ENCODE measurements at places on chromosomes 16 and 17.
A peak's percentile ranks its signal among the peaks of the same experiment; 100 is the strongest.

DNA sequence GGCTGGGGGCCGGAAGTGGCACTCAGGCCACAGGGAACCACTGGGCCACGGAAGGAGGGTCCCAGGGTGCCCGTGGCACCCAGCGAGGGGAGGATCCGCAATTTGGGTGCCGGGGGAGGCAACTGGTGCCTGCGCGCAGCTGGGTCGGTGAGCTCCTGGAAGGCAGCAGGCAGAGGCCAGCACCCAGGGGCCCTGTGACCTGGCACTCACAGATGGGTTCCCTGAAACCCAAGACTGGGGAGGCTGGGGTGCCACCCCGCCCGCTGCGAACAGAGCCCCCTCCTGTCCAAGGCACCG lies 663 bp downstream of the SSTR5 start:
- DNase-seq, result no peak

DNA sequence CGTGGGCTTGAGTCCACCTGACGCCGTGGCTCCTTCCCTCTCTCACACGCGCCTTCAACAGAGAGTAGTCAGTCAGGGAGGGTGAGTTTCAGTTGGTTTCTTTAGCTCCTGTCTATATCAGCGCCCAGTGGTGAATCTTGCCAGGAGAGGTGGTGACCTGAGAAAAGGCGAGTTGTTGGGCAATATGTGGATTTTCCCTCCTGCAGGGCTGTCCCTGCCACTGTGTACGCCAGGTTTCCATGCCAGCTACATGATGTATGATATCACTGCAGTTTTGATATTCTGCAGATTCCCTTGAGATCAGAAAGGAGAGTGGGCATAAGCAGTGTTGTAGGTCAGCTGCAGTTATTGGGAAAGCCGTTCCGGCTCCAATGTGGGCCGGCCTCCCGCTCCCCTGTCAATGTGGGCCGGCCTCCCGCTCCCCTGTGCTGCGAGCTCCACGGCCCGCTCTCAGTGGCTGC lies 31.4 kb downstream of the BANP start:
- no peak for DNase-seq

DNA sequence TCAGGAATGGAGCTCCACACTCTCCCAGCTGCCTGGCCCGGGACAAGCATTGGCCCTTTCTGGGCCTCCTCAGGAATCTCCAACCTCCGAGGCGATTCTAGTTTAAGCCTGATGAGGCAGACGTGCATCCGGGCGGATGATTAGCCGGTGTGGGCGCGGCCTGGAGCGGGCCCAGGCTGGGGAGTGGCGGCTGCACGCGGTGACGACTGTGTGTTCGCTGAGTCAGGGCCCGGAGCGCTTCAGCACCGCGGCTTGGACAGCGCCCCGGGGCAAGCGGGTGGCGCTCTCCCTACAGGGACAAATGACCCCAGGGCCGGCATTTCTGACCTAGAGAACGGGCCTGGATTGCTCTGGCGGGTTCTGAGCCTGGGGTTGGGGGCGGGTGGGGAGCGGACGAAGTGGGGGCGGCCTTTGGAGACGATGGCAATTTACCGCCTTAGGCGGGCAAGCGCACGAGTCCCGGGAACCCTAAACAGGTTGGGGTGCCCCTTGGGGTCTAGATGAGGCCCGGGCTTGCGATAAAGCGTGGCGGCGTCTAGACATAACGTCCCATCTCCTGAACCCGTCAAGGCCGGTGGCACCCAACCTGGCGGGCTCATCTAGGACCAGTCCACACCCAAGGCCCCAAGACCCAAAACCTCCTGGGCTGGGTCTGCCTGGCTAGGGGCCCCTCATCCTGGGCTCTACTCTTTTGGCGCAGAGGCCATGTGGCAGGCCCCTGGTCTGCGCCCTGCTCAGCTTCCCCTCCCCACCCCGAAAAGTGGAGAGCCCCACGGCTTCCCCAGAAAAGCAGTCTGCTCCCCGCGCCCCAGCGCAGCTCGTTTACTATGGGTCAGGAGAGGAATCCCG lies 22.3 kb upstream of the ZNHIT3 start:
- DNase-seq, result peak; percentile 72

GRCh38 chr17:50210240-50211225 lies 9.1 kb upstream of the COL1A1 start:
- peak; percentile 99 for DNase-seq

DNA sequence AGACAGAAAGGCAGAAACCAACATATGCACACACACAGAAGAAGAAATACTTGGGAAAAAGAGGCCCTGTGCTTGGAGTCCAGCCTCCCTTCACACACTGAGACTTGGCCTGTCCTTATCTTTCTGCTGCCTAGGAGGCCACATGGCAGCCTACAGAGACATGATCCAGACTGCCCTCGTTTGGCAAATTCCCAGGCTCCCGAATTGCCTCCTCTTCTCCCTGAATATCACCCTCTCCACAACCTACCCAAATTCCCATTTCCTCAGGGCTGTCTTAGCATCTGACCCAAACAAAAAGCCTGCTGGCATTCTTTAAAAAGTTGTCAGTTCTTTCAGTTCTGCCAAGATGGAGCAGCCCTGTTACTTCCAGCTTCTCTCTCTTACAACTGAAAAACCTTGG lies 59.8 kb downstream of the DNAH17 start:
- DNase-seq, result no peak

DNA sequence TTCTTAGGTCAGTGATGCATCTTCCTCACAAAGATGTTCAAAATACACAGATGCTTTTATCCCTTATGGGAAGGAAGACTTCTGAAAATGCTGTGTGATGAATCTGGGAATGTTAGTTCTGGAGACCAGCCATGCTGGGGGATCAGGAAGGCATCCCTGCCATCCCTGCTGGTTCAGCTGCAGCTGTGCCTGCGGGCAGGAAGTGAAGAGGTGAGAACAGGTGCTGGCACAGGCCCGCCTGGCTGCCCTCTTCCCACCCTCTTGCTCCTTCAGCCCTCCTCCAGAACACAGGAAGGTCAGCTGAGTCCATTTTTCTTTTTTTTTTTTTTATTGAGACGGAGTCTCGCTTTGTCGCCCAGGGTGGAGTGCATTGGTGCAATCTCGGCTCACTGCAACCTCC lies 15.2 kb downstream of the RAB11FIP3 start:
- DNase-seq, result no peak

DNA sequence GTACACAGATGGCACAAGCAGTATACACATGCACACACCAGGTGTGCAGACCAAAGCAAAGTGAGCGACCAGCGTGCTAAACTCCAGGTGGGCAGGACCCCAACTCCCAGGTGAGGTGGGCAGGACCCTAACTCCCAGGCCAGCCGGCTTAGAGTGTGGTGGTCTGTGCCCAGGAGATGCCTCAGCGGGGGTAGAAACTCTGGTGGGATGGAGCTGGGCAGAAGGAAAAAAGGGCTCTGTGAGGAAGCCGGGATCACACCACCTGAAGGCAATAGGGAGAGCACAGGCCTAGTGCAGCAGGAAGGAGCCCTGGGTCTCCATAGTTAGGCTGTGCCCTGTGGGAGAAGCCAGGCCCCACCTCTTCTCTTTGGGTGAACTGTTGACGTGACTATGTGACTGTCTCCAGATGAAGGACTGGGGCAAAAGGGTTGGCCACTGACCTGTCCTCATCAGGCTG lies 1.6 kb upstream of the FOXJ1 start:
- no peak for DNase-seq

DNA sequence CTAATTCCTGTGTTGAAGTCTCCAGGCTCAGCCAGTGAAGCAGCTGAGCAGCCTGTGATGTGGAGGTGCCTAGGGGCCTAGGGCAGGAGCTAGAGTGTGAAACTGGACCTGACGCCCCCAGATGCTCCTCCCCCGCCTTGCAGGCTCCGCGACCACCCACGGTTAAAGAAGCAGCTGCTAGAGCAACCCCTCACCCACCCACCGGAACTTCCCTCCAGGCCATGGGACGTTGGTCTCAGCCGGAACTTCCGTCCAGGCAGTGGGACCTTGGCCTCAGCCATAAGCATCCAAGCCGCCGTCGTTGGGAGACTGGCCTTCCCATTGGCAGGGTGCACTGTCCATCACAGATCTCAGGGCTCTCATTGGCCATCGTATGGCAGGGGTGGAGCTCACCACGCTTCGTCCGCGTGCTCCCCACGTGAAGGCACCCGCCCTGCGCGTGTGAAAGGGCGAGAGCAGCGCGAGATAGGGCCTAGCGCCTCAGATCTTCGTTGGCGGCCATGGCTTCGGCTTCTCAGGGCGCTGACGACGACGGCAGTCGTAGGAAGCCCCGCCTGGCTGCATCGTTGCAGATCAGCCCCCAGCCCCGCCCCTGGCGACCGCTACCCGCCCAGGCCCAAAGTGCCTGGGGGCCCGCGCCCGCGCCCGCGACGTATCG lies at the start of gene ADAD2:
TSS of gene ADAD2 (plus strand) at position 427 of the 658 bp plus-strand sequence. CDS start at position 501, 74 bp downstream.
- no peak for DNase-seq

DNA sequence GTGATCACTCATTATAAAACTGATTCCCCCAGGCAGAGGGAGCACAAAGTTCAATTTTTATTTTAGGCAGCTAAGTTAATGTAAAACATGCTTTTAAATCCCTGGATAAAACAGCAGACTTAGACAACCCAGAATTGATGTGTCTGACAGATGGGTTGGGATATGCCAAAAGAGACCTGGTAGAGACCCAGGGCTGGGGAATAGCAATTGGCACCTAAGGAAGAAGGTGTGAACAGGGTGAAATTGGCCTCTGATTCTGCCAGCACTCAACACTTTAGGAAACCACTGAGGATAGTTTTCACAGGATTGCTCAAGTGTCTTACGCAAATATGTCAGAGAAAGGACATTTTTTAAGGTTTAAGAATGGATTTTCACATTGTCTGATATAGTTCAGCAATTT lies 938.2 kb upstream of the CDH8 start:
- DNase-seq, result no peak

DNA sequence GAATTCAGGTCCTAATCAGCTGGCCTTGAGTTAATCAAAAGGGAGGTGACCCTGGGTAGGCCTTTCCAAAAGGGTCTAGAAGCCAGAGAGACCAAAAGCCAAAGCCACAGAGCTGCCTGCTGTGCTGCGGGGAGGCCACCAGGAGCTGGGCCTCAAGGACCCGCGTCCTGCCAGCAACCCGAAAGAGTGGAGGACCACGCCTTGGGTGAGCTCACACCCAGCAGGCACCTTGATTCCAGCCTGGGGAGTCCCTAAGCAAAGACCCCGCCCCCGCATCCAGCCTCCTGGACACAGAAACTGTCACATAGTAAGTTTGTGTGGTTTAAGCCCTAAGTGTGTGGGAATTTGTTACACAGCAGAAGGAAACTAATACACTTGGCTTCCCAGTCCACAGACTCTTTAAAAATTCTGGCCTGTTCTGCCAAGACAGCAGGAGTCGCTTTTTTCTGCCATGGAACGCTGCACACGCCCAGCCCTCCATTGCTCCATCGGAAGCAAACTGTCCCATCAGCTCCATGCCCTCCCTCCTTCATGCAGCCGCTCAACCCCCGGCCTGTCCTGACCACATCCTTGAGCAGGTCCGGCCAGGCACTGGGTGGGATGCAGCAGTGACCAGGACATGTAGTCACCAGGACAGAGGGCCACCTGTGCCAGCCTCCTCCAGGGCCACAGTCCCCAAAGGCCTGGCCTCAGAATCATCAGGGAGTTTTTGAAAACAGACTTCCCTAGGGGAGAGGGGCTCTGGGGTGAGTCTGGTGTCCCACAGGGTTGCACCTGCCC lies 20.9 kb upstream of the RASD1 start:
- DNase-seq, result no peak

GRCh38 chr16:63005356-63005755 lies 969.1 kb upstream of the CDH8 start:
- no peak for DNase-seq

DNA sequence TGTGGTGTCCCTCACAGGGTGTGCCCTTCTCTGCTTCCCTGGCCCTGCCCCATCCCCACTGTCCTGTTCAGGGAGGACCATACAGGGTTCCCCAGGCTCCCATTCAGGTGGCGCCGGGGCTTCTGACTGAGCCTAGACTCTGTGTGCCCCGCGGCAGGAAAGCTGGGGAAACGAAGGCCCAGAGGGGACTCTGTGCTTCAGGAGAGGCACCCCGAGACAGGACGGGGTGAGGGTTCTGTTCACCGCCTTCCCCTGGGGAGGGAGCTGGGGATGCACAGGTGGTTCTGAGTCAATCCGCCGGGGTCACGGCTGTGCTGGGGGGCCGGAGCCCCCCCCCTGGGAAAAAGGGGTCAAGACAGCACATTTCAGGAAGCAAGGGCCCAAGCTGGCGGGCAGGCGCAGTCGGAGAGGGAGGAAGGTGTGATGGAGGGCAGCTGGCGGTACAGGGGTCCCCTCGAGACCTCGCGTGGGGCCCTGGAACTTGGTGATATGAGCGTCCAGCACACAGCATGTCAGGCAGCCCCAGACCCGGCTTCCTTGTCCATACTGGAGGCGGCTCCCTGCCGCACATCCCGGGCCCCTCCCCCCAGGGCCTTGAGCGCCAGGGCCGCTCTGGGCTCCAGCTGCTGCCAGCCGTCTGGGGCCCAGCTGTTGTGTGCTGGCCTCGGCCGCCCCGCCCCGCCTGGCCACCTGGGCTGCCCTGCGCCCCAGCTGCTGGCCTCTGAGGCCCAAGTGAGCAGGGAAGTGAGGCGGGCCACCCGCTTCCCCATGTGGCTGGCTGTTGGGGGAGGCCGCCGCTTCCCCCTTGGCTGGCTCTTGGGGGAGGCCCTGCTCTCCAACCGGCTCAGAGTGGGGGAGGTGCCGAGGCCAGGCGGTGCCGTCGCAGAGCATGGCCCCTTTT lies 5.6 kb upstream of the NOTUM start:
- DNase-seq, result no peak

- DNase-seq, result no peak
Observed at GRCh38 chr16:52078716-52079655, 468.0 kb downstream of the TOX3 start.

DNA sequence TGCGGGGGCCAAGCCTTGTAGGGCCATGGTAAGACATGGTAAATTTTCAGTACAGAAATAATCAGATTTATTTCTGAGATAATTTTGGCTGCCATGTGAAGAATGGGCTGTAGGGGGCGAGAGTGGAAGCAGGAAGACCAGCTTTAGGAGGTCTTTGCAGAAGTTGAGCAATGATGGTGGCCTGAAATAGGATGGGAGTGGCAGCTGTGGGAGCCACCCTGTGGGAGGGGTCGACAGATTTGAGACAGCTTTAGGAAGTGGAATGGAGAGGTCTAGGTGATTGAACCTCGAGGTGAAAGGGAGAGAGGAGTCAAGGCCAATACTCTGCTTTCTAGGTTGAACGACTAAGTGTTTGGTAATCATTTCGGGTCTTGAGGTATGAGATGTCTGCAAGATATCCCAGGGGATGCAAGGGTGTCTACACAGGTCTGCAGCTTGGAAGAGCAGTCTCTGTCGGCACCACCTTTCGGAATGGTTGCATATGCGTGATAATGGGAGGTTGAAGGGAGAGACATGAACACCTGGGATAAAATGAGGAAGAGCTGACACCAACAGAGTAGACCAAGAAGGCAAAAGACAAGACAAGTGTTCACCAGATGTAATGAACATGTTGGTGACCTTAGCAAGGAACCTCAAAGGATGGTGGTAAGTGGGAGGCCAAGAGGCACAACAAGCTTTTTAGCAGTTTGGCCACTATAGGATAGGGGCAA lies 4.2 kb upstream of the ATXN7L3 start:
- DNase-seq, result peak; percentile 58

- no peak for DNase-seq
Observed at GRCh38 chr17:73747221-73748002, 103.2 kb upstream of the SDK2 start.
